Tibial artery (tissue), 4 donors: ENCODE measurements at places on chromosomes 2 and 18.

- no peak for DNase-seq
Measured at GRCh38 chr18:78582898-78583738, 396.5 kb upstream of the SALL3 start.

DNA sequence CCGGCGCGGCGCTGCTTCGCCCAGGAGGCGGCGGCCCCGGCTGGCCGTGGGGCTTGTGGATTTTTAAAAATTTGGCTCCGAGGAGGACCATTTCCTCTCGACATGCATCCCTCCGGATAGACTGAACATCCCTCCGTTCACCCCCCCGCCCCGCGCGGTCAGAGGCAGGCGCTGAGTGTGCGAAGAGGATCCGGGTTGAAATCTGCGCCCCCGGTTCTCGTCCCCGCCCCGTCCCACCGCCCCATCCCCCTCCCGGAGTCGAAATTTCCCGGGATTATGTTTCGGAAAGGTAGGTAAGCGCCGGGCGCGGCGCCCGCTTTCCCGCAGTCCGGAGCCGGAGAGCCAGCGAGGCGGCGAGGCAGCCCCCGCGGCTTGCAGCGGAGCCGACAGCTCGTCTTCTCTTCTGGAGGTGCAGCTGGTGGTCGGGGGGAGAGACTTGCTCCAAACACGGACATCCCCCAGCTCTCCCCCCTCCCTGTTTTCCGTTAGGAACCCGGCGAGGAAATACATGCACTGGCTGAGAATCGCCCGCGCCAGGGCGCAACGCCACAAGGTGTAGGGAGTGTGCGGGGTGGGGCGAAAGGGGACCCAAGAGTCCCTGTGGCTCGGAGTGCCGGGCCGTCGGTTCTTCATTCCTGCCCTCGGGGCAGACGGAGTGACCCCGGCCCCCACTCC is at the start of gene PRKCE:
Gene PRKCE (plus strand): TSS at position 261 of the 675 bp plus-strand sequence.
- DNase-seq = peak; percentile 81

GRCh38 chr2:183105402-183106134 is 18.7 kb upstream of the NUP35 start:
- DNase-seq = no peak

- no peak for DNase-seq
Measured at GRCh38 chr18:11096839-11097750, 52.3 kb downstream of the PIEZO2 start.

GRCh38 chr2:65744477-65745200 is 312.2 kb upstream of the SPRED2 start:
- DNase-seq = no peak

DNA sequence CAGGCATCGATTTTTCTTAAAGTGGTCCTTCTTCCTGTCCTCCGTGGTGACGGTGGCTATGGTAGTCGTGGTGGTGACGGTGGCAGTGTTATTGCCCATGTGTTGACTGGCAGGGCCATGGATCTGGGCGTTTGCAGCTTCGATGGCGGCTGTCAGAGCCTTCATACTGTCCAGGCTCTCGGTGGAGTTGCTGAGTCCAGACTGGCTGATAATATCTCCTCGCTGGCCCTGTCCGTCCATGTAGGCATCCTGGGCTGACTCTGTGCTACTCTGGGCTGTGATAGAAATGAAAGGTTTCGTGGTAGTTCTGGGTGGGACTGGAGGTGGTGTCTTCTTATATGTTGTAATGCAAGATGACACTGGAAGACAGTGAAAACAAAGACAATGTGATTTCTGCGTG is 131.9 kb downstream of the TGIF1 start:
- no peak for DNase-seq

- peak; percentile 85 for DNase-seq
Measured at GRCh38 chr2:19677825-19678518, 223.8 kb downstream of the TTC32 start.
